NCI-H226 (cell line): ENCODE measurements at places on chromosomes 11 and 22.

GRCh38 chr22:23781065-23781464 lies 5.7 kb upstream of the SMARCB1 start:
- no peak for DNase-seq

- no peak for DNase-seq
Observed at GRCh38 chr11:20310137-20310536, 53.4 kb upstream of the HTATIP2 start.

DNA sequence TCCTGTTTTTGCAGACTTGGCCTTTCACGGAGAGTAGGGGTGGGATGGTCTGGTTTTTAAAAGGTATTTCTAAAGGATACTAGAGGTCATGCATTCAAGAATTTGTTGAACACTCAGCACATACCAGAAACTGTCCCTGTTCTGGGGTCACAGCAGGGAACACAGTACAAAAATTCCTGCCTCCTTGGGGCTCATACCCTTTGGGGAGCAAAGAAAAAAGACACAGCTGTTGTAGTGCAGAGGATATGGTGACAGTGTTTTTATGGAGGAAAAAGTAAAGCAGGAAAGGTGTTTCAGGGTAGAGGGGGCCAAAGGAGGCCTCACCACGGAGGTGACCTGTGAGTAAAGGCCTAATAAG lies 8.4 kb downstream of the SLC3A2 start:
- DNase-seq: no peak

GRCh38 chr11:95445746-95446333 lies 214.8 kb upstream of the SESN3 start:
- DNase-seq: no peak
